CD4-positive, alpha-beta T cell treated with Interleukin-4 for 1 hour (primary cell): ENCODE measurements at places on chromosomes 6 and 20.
A peak's percentile ranks its signal among the peaks of the same experiment; 100 is the strongest.

DNA sequence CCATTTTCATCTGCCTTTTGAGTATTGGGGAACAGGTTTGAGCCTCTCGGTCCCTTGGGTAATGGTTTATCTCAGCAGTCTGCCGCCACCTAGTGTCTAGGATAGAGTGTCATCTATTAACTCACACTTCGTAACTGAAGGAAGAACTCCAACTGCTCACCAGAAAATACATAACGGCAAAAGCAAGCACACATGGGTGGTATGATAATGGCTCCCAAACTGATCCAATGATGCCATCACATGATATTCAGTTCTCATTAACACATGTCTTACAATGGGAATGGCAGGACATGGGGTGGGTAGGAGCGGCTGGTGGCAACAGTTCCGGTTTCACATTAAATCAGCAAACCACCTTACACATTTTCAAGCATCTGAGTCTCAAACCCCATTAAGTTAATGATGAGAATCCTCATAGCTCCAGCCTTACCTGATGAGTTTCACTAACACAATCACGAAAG lies 110.7 kb upstream of the PHACTR1 start:
- peak; percentile 36 for DNase-seq

- peak; percentile 30 for DNase-seq
Observed at GRCh38 chr20:57089699-57090144, 176.7 kb downstream of the BMP7 start.

GRCh38 chr6:154458565-154459470 lies 51.7 kb downstream of the CNKSR3 start:
- DNase-seq, result no peak

DNA sequence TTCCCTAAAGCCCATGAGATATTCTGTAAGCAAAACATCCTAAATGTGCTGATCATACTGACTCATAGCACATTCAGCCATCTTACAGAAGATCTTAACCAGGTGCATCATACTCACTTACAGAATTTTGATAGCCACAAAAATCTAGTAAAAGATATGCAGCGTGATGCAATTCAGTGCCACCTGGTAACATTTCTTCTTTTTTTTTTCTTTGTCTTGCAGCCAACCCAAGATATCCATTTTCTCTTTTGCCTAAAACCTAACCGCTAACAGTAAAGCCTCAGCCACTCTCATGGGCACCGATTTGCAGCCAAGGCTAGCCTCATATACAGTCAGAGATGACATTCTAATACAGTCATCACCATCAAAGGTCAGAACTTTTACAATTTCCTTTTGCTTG lies 293.3 kb downstream of the HACE1 start:
- no peak for DNase-seq

DNA sequence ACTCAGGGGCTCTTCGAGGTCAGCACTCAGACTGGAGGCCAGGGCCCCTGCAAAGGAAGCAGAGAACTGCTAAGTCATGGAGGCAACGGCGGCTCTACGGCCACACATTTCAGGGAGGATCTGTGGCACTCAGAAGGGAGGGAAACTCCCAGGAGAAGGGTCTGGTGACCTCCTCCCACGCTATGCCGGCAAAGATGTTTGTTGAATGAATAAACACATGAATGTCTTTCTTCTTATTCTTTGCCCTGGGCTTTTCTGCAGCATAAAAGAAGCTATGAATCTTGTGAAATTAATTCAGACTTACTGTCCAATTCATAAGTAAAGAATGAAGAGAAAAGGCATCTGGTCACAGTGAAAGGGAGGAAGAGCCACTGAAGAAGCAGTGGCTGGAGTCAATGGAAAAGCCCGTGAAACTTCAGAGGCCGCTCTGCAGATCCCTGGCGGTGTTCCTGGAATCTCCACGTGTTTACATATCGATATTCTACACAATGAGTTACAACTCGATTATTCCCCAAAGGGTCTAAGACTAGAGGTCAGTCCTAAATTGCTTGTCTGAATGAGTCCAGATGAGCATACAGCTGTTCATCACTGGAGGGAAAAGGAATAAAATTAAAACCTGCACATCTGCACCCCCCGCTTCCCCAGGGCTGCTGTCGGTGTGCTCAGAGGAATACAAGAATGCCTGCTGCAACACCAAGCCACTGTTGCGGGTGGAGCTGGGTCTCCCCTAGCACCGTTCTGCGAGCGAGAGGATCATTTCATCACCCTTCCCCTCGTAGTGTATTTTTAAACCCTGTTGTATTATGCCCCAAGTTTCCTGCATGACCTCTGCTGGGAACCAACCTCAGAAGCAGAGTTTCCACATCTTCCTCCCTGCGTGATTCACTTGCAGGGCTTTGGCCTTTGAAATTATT lies 25.6 kb downstream of the INSM1 start:
- DNase-seq, result no peak

- DNase-seq, result no peak
Observed at GRCh38 chr6:137811916-137812553, 55.0 kb upstream of the TNFAIP3 start.

DNA sequence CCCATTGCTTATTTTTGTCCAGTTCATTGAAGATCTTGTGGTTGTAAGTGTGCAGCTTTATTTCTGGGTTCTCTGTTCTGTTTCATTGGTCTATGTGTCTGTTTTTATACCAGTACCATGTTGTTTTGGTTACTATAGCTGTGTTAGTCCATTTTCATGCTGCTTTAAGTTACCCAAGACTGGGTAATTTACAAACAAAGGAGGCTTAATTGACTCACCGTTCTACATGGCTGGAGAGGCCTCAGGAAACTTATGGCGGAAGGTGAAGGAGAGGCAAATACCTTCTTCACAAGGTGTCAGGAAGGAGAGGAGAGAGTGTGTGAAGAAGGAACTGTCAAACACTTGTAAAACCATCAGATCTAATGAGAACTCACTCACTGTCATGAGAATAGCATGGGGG lies 29.9 kb upstream of the FERMT1 start:
- DNase-seq, result no peak

DNA sequence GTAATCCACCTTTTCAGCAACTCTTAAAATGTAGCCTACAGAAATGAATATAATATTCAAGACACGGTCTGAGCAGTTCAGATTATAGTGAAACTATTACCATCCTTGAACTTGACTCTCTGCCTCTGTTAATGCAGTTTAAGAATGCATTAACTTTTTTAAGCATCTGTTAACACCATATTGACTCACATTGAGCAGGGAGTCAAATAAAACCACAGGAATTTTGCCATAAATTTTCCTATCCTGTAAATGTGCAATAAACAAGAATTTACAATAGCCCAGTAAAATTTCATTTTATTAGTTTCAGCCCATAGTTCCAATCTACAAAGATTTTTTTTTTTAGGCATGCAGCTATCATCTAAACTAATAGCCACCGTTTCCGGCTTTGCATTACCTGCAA lies 239.2 kb upstream of the DEFB112 start:
- no peak for DNase-seq

- no peak for DNase-seq
Observed at GRCh38 chr20:59376109-59376841, 75.9 kb downstream of the EDN3 start.

DNA sequence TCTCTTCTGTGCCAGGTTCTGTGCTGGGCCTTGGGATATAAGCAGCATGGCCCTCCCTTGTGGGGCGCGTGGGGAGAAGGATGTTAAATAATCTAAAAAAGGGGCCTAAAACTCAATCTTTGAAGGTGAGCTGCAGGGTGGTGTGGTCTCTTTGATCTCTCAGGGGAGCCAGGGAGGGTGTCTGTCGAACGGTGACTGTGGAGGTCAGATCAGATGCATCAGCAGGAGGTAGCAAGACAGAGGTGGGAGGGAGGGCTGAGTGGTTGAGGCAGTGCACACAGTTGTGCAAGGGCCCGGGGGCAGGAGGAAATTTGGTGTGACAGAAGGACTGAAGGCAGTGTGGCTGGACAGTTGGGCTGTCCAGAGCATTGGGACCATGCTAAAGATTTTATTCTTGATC lies 287.3 kb downstream of the BMP7 start:
- DNase-seq, result no peak

DNA sequence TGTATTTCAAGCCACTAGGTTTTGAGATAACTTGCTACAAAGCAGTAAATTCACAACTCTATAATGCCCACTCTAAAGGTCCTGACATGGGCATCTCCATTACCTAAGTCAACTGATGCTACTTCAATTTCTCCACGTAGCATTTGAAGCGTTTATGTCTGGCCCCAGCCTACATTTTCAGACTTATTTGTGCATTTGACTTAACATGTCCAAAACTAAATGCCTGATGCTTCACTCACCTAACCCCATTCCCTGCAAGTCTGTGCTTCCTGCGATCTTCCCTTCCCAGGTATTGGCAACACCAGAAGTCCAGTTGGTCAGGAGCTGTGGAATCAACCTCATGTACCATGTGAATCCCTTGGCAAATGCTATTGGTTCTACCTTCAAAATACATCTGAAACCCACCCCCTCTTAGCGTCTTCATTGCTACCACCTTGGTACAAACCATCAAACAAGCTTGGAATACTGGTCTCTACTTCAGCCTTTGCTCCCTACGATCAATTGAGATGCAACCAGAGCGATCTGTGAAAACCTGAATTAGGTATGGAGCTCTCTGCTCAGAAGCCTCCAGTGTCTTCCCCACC lies 12.8 kb upstream of the ZNFX1 start:
- no peak for DNase-seq

- no peak for DNase-seq
Observed at GRCh38 chr6:78770765-78771164, 96.6 kb upstream of the IRAK1BP1 start.

DNA sequence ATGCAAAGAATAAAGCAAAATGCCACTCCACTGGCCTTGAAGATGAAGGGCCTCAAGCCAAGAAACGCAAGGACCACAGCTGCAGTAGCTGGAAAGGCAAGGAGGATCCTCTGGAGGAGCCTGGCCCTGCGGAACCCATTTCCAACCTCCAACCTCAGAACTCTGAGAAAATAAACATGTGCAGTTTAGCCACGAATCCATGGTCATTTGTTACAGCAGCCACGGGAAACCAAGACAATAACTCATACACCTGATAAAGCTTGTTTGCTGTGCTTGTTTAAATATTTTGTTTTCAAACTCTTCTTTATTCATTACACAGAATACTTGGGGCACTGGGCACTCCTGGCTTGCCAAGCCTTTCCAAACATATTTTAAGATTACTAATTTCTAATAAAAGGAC lies 10.4 kb downstream of the SERPINB6 start:
- DNase-seq, result no peak

DNA sequence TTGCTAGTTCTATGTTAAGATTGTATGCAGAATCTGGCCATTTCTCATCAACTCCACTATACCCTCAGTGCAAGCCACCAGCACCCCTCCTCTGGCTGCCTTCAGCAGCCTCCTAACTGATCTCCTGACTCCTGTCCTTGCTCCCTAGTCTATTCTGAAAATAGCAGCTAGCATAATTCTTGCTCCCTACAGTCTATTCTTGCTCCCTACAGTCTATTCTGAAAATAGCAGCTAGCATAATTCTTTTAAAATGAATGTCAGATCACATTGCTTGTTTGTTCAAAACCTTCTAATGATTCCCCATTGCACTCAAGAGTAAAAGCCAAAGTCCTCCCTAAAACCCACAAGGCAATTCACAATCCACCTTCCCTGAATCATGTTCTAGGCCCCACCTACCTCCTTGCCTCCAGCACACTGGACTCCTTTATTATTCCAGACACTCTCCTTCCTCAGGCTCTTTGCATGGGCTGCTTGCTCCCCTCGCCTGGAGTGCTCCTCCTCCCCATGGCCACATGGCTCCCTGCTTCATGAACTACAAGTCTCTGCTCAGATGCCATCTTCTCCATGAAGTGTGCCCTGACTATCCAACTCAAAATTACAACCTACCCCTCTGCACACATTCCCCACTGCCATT lies 164.2 kb upstream of the TNFAIP3 start:
- DNase-seq, result no peak

GRCh38 chr6:126127659-126128058 lies 141.3 kb downstream of the TRMT11 start:
- no peak for DNase-seq
